Activated CD4-positive, alpha-beta T cell treated with anti-CD3 and anti-CD28 coated beads, Interleukin-2, amount 50 U/mL, for 4 hours (primary cell): ENCODE measurements at places on chromosomes 6 and 20.

- DNase-seq = no peak
These were observed 88.1 kb downstream of the SNAP25 start for GRCh38 chr20:10306440-10307358.

- DNase-seq = no peak
These were observed 20.3 kb upstream of the KCNK16 start for GRCh38 chr6:39342692-39343395.

GRCh38 chr20:49420292-49420691 lies 62.2 kb downstream of the KCNB1 start:
- no peak for DNase-seq

DNA sequence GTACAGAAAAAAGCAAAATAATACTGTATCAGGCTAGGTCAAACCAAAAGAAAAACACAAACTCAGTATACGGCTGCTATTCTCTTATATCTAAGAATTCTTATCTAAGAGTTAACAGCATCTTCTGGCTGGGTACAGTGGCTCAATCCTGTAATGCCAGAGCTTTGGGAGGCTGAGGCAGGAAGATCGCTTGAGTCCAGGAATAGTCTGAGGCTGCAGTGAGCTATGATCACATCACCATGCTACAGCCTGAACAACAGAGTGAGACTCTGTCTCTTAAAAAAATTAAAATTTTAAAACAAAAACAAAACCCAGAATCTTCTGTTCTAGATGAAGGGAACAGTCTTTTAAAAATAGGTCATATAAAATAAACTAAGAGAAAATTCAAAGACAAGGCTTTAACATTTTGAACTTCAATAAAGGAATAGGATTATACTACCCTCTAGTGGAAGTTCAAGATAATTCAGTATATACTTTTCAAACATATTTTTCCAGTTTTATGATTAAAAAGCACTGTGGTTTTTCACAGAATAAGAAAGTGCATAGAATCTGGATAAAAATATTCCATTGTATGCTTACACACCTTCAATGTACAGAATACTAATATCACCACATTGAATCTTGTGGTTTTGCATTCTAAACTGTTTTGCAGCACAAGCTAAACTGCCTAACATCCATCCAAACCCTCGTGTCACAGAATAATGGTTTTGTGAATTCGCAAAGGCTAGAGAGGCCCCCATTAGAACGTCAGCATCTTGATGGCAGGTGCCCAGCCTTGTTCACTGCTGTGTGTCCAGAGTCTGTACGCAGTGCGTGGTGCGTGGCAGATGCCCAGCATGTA lies 39.3 kb downstream of the DTNBP1 start:
- DNase-seq = no peak

- DNase-seq = no peak
These were observed 44.3 kb downstream of the TPD52L1 start for GRCh38 chr6:125197795-125198269.

DNA sequence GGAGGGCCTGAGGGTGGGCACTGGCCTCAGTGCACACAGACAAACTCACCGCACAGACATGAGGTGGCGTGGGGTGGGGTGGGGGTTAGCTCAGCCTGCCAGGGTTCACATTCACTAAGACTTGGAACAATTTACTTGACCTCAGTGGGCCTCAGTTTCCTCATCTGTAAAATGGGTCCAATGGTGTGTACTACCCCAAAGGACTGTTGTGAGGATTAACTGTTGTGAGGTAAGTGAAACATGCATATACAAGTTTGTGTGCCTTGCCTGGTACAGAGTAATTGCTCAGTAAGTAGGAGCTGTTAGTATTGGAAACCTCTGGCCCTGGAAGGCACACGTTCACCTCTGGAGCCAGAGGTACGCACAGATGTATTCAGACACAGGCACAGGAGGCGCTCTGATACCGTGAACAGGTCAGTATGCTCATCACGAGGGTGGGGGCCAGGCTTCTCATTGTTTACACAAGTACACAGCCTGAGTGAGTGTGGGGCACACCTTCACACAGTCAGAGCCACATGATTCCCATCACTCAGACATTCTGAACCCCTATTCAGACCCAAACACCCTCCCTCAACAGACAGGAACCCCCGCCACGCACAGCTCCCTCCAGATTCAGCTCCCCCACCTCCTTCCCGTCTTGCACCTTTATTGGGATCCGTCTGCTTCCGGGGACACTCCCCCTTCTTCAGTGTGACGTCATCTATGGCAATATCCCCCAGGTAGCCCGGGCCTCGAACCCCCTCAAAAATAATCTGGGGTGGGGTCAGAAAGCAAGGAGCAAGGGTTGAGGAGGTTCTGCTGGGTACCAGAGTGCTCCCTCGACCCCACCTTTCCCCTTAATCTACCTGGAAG lies 59.9 kb downstream of the MDGA1 start:
- no peak for DNase-seq

DNA sequence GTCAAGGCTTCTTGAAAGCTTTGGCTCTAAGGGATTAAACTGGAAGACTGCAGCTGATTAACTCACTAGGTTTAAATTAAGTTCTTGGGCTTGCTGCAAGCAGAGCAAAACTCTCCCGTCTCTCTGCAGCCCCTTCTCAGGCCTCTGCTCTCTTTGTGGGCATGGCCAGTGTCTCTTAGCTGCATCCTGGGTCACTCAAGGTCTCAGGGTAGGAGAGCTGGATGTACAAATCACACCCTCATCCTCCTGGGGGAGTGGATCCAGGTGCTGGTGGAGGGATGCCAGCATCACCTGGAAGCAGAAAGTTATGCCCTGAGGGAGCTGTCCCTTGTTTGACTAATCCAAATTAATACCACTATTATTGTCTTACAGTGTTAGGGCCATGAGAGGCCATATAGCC lies 35.8 kb downstream of the GCM1 start:
- DNase-seq = no peak

DNA sequence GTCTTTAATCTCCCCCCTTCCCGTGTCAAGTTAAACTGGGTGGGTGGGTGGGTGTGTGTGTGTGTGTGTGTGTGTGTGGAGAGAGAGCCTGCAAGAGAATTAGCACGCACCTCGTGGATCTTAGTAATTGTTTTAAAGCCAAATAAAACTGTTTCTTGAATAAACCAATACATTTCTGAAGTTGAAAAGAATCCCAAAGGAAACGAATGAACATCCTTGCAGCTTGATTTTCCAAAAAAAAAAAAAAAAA lies 381 bp upstream of the BICRAL start:
- no peak for DNase-seq

GRCh38 chr6:17448165-17448564 lies 54.8 kb downstream of the CAP2 start:
- DNase-seq = no peak

- no peak for DNase-seq
These were observed 15.8 kb downstream of the TUBB2B start for GRCh38 chr6:3211681-3212080.
